ENCODE measurements at places on chromosomes 16 and 17.

GRCh38 chr16:53061701-53062159, 6.9 kb downstream of the CHD9 start:
- DNase-seq = no peak

DNA sequence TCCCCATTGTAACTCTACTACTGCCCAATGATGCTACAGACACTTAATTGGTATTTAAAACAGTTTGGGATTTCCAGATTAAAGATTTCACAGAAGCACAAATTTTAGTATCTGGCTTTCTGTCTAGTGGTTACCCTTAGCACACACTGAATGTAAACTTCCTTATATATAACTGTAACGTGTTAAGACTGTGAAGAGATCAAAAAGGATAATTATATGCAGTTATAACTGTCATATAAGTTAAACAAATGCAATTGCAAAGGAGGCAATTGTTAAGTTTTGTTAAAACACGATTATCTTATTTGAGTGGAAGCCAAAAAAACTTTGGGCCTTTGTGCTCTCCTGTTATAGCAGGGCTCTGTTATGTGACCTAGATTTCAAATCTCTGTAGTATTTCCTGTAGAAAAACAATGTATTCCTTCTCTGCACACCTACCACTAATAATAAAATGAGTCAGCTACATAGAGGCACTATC, 147.9 kb downstream of the STXBP4 start:
- DNase-seq = peak; percentile 56

- no peak for DNase-seq
Measured at GRCh38 chr16:4184038-4184702, 57.7 kb downstream of the SRL start.

- no peak for DNase-seq
Measured at GRCh38 chr16:15993946-15994665, 44.7 kb downstream of the ABCC1 start.

- DNase-seq = no peak
Measured at GRCh38 chr17:74045608-74046280, 157.7 kb upstream of the RPL38 start.

- DNase-seq = no peak
Measured at GRCh38 chr17:4483012-4483840, 15.5 kb upstream of the SPNS2 start.

DNA sequence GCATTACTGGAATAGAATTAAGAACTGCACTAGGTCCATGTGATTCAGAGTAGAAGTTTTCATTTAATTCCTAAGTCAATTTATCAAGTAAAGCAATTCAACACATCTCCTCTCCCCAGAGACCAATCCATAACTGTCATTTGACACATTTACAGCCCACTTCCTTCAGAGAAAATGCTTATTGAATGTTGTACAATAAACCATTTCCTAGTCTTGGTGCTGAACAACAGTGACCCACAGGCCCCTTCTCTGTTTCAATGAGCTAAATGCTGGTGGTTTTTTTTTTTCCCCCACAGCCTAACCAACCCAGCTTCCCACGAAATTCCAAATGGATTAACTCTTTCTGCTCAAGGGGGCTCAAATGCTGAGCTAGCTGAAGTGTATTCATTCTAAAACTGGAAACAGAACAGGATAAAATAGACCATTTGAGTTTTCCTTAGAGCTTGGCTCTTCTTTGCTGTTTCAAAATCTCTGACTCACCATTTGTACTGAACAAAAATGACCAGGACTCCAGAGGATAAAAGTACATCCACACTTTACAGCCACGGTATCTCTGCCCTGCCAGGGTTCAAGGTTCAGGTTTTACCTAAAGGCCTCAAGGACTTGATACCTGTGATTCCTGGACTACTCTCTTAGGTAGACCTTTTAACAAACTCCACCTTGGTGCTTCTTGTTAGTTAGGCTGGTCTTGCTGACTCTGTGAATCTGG, 62.3 kb downstream of the TMEM100 start:
- DNase-seq = no peak

DNA sequence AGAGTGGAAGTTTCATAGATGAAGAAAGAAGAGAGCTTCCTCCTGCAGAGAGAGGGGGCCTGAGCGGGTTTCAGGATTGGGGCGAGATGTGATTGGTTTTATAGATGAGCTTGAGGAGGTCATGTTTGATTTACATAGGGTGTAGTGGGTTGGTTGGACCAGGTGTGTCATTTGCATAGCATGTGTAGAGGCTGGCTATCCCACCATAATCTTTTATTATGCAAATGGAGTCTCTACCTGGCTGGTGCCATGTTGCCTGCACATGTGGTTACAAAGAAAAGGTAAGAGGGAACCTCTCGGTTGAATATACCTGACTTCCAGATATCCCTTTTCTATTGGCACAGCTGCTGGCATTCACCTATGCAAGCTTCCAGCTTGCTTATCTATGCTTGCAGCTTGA, 228.1 kb downstream of the BCAS3 start:
- no peak for DNase-seq

GRCh38 chr17:45666046-45666600, 118.0 kb upstream of the CRHR1 start:
- DNase-seq = no peak

GRCh38 chr16:30951750-30952149, 2.9 kb downstream of the ORAI3 start:
- no peak for DNase-seq

DNA sequence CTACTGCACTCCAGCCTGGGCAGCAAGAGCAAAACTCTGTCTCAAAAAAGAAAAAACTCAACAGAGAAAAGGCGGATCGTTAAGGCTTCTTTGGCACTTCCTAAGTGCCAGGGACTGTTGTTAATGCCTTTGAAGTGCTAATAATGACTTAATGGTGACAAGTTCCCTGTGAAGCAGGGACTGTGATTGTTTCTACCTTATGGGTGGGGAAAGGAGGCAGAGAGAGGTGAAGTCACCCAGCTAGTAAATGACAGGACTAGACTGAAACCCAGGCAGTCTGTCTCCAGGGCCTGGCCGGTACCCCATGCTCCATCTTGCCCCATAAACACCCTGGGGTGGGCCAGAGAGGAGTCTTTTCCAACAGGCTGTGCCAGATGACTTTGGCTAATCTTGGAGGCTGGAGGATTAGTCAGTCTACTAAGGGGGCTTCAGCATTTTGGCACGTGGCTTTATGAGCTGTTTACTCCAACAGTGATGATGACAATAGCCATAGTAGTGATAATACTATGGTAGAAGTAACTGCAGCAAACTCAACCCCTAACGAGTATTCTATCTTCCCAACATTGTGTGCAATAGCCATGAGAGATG, 26.9 kb downstream of the ABCC1 start:
- no peak for DNase-seq

- no peak for DNase-seq
Measured at GRCh38 chr17:31437720-31438400, 46.4 kb downstream of the RAB11FIP4 start.

DNA sequence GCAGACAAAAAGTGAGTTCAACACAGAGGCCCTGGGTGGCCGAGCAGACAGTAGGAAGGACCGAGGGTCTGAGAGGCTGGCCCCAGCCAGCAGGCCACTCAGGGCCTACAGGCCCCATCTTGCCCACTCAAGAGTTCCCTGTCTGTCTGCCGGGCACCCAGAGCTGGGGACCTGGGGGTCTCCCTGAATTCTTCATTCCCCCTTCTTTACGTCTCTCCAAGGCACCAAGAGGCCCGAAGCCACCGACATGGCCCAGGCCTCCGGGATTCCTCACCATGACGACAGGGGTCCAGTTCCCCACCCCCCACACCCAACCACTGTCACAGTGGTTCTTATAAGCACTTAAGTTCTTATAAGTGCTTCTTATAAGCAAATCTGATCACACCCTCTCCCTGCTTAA, 49.2 kb downstream of the NOS2 start:
- DNase-seq = no peak

DNA sequence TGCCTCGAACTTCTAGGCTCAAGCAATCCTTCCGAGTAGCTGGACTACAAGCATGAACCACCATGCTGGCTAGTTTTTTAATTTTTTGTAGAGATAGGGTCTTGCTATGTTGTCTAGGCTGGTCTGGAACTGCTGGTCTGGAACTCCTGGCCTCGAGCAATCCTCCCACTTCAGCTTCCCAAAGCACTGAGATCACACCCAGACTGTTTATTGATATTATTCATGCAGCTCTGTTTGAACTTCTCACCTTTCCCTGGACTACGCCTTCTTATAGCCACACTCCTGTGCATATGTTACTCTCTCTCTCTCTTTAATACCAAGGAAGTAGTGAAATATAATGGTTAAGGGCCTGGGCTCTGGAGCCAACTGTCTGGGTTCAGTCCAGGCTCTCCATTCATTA, 4.6 kb downstream of the COG7 start:
- no peak for DNase-seq

DNA sequence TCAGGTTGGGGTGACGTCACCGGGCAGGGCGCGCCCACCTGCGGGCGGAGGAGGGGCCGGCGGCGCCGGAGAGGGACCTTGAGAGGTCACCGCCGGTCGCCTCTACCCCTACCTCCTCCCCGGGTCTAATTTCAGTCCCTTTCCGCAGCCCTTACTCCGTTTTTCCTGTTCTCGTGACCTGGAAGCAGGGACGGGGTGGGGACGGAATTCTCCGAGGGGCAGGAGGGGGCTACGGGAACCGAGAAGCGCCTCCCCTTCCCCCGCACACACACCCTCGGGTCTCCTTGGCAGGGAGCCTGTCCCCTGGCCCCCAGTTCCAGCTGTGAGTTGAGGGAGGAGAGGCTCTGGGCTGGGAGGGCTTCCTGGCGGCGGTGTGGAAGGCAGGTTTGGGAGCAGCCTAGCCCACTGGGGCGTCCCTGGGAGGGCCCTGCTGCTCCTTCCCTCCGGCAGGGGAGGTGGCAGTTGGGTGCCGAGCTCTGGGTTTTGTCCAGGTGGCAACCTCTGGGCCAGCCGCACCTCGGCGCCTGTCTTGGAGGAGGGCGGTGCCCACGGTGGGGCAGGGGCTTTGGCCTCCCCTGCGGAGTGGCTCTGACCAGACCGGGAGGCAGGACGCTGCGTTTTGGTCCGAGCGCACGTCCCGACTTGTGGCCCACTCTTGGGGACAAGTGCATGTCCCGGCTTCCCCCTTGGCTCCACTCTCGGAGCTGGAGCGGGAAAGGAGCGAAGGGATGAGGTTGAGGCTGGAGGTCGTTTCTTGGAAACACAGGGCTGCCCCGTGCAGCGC, 773 bp downstream of the SYNGR3 start:
- no peak for DNase-seq

DNA sequence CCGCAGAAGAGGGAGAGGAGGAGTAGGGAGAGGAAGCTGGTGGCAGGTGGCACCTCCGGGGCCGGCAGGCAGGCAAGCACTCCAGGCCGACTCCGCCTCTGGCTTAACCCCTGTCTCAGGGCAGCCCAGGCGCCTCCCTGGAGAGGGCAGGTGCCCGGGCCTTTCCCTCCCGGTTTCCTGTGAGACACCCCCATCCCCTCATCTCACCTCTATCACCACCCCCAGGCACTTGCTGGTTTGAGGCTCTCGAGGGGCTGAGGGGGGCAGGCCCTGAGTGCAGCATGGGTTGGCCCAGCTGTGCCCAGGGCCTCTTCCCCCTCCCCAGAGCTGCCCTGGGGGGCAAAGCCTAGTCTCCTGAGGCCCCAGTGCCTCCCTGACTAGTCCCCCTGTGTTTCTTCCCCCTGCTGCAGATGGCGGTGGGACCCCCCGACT, 6.0 kb downstream of the DOC2A start:
- no peak for DNase-seq

GRCh38 chr16:2702871-2703745, 16.9 kb downstream of the PRSS27 start:
- no peak for DNase-seq

DNA sequence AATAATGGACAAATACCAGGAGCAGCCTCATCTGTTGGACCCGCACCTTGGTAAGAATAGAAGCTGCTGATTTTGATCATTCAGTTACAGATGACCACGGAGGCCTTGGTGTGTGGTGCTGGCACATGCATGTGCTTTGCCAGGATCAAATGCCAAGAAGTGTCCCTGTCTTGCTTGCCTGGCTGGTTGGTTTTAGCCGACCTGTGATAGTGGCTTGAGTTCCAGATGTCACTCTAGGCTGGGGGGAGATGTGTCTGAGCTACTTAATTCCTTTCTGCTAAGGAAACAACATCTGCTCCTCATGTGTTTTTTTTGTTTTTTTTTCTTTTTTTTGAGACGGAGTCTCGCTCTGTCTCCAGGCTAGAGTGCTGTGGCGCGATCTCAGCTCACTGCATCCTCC, 4.3 kb downstream of the TBCD start:
- no peak for DNase-seq

DNA sequence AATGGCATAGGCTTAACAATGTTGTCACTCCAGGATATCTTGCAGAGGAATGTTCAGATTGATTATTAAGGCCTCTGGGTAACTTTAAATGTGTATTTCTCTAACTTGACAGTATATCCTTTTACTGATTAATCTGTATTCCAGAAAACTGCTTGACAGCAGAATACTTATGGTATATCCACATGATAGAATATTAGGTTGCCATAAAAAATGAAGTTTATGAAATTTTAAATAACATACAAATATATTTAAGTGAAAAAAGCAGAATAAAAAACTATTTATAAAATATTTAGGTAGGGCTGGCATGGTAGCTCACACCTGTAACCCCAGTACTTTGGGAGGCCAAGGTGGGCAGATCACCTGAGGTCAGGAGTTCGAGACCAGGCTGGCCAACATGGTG, 106.7 kb downstream of the TRIM37 start:
- DNase-seq = no peak

DNA sequence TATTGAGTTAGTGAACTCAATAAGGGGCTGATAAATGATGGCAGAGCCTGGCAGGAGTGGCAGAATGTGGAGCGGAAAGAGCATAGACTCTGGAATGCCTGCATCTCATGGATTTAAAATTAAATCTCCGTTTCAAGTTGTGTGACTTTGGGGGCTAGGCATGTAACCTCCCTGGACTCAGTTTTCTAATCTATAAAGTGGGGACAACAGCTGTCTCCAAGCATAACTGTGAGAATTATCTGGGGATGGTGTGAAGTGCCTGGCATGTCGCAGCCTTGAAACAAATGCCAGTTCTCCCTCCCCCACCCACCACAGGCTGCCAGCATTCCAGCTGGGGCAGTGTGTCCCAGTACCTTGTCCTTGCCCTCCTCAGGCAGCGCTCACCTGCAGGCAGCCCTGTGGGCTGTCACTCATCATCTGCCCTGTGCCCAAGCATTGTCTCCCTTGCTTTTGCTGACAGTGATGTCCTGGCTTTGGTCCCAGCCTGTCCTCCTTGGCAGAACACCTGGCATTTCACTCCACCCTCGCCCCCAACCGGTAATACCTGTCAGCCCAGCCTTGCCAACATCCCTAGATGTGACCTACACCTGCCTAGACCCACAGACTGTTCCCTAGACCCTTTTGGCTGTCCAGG, 129.6 kb downstream of the MRM1 start:
- no peak for DNase-seq

- no peak for DNase-seq
Measured at GRCh38 chr17:82475458-82475857, 16.9 kb downstream of the NARF start.

DNA sequence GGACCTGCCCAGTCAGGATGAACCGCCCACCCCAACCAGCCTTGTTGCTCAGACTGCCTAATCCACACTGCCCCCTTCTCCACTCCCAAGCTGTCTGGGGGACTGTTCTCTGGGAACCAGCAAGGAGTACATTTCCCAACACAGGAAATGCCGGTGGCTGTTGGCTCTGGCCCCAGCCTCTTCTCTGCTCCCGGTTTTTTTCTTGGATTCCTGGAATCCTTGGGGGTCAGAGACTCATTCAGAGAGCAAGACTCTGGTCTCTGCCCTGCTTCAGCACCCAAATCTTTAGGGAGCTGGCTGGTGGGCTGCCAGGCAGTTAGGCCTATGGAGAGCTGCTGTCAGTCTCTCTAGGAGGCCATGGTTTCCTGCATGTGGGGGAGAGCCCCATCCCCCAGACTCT, 10.8 kb upstream of the MTMR4 start:
- DNase-seq = no peak

Measured in T-helper 2 cell (primary cell).